NCI-H1417 treated with DMSO at 0.1 percent for 48 hours (cell line): ENCODE measurements at places on chromosomes 16 and 17.

GRCh38 chr17:70622368-70623260 lies 453.3 kb downstream of the KCNJ2 start:
- no peak for DNase-seq

GRCh38 chr17:79997011-79997660 lies 38.5 kb downstream of the TBC1D16 start:
- no peak for DNase-seq

DNA sequence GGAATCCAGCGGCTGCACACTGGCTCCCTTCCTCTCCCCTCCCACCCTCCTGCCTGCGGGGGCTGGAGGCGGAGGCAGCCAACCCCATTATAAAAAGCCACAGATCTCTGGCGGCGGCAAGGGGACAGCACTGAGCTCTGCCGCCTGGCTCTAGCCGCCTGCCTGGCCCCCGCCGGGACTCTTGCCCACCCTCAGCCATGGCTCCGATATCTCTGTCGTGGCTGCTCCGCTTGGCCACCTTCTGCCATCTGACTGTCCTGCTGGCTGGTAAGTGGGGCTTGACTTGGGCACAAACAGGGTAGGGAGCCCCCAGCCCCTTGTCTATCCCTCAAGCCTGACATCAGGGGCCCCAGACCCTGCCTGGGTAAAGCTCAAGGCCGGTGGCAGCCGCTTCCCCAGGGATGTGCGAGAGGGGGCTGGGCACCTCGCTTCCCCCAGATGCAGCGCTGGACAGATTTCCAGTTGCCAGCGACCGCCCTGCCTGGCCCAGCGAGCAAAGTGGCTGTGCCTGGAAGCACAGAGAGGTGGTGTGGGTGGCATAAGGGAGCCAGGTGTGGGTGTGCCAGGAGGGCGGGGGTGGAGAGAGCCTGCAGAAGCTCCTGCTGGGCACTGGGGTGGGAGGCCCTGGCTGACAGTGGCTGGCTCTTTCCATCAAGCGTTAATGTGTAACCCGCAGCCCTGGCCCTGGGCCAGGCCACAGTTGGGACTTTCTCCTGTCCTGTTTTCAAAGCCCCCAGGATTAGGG lies at the start of gene CX3CL1:
CX3CL1 (plus strand) TSS at position 119 of the 745 bp plus-strand sequence; CDS start at position 198, 79 bp downstream.
- DNase-seq = no peak

GRCh38 chr17:51913491-51914205 lies 244.9 kb downstream of the CA10 start:
- no peak for DNase-seq

DNA sequence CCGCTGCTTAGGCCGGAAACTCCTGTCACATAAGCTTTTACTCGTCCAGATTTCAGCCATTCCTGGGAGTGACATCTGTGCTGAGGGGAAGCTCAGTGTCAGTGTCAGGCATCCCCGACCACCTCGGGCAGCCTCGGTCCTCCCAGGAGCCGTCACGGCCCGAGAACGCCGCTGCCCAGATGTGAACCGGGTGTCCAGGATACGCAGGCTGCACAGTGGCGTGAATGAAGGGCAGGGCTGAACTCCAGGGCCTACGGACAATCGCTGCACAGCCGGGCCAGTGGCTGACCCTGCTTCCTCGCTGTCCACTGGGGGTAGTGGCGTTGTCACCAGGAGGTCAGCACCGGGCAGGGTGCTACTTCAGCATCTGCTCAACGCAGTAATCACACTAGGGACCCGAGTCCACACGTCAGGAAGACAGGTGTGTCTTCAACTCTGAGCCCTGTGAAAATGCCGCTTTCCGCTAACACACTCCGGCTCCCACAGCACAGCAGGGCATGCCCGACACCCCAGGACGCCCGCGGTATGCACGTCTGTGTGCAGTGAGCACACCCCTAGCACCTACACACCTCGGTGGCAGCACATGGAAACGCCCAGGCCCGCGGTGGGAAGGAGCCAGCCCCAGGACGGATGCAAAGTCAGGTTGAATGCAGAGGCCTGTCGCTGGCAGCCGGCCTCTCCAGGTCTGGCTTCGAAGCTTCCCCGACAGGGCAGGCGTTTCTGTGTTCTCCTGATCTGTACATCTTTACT lies 3.1 kb downstream of the LMF1 start:
- DNase-seq = no peak

DNA sequence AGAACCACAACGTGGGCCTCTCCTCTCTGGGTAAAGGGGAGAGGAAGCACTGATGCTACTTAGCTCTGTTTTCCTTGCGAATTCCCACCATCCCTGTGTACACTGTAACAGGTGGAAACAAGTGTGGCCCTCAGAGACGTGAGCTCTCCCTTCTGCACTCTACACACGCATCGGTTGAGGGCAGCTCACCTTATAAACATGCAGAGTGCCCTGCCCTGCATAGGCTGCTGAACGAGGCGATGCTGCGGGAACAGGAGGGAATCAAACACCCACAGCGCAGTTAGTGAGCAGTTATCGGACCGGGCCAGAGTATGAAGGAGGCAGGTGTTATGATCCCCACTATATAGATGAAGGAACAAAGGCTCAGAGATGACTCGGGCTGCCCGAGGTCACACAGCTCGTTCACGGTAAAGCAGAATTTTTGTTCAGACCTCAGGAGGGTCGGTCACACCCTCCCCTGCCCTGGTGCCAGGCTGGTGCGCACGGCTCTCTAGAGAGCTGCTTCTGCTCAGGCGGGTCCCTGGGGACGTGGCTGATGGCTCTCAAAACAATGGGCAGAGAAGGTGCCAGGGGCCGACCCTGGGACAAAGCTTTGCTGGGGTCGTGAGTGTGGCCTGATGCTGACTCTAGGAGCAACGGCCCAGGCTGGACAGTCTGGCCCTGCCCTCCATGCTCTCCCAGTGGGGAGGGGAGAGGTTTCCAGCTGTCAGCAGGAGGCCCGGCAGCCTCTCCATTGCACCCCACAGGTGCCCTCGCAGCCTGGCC lies 68.5 kb downstream of the RPH3AL start:
- no peak for DNase-seq

GRCh38 chr16:28596840-28597691 lies at the start of gene SULT1A2:
Gene SULT1A2, minus strand, starts transcription at chr16:28597050. Its CDS starts 1,120 bp downstream, at chr16:28595930.
- no peak for DNase-seq

DNA sequence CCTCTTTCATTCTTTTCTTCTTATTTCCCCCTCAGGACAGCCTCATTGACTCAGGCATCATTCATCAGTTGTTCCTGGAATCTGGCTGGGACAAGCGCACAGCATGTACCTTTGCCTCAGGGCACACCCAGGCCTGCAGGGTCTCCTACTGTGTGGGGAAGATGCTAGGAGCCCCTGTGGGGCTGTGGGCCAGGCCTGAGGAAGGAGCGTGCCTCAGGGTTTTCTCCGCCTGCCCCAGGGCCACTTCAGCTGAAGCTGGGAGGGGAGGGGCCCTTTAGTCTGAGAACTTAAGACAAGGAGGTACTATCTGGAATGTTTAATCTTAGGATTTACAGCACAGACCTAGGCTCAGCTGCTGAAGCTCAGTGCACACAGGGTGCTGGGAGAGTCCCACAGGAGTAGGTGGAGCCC lies 7.9 kb downstream of the ELMO3 start:
- no peak for DNase-seq
